ENCODE measurements at places on chromosomes 2 and 18.

- DNase-seq = no peak
Observed at GRCh38 chr2:160343404-160343803, 143.3 kb upstream of the ITGB6 start.

DNA sequence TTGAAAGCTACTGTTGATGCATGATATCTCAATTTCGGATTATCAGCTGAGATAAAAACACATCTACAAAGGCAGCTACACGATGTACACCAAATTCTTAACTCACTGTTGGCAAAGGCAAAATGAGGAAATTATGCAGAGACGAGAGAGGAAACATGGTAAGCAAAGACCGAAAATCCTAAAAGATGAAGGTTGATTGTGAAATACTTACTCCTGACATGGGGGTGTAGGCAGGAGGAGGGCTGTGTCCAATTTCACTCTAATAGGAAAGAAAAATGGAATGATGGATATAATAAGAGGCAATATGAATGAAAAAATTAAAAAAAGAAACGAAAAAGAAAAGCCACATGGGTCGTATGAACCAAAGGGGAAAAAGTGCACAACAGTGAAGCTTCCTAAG lies 831.3 kb downstream of the CPS1 start:
- DNase-seq = no peak

GRCh38 chr2:215921895-215922294 lies 91.5 kb downstream of the MREG start:
- no peak for DNase-seq

DNA sequence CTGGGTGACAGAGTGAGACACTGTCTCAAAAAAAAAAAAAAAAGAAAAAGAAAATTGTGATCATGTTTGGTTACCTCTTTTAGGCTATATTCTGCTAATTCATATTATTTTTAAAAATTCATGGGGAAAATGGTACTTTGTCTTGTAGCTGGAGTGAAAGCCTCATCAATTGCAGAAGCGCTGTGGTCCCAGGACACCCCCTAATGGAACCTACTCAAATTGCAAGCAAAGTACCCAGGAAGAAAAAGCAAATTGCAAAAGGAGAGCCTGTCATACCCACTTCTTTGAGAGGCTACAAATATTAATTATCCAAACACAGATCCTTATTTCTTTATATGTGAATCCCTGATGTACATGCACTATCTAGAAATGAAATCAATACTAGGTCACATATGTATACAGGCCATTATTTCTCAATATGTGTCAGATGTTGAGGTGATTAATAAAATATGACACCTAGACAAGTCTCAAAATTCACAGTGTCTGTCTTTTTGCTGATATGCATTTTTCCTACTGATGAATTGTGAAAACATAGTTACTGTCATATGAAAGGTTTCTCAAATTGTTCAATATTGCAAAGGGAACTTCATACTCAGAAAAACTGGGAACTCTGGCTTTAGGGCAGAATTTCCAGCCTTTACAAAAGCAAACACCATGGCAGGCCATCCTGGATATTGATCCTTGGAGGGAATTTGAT lies 12.6 kb downstream of the CRACDL start:
- no peak for DNase-seq

- DNase-seq = no peak
Observed at GRCh38 chr2:136765256-136766072, at the start of gene THSD7B. TSS of gene THSD7B (plus strand) at chr2:136765545. CDS start at chr2:136882179, 116,634 bp downstream.
